T-helper 17 cell (primary cell): ENCODE measurements at places on chromosomes 1 and 21.

GRCh38 chr1:217322834-217323233 is 308.1 kb downstream of the GPATCH2 start:
- DNase-seq = no peak

DNA sequence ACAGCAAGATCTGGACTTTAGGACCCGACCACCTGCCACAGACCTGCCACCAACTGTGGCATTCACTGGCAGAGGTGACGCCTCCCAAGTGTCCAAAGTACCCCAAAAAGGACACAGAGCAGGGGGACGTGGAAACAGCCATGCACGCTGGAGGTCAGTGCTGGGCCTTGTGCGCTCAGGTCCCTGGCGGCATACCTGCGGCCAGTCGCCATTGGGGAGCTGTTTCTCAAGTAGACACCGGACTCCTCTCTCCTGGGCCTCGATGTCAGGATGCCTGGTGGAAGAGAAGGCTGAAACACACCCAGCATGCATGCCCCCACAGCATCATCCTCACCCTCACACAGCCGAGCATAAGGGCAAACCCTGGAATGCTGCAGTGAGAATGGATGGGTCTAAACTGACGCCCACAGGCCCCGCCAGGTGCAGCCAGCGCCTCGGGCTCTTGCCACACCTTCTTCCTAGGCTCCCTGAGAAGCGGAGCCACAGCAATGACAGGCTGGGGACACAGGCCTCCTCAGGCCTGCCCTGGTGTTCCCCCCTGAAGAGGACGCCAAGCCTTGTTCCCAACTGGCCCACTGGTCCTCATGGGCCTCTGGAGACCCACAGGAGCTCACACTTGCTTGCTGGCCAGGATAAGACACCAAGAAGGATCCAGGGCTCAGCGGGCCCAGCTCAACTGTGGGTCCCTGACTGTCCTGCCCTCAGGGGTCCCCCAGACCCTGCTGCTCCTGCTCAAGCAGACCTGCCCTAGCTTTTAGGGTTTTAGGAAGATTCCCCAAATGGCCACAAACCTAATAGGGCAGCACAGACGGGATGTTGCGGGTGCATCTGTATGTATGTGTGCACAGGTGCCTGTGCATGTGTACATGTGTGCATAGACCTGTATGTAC is 7.7 kb upstream of the SPATC1L start:
- DNase-seq = no peak

DNA sequence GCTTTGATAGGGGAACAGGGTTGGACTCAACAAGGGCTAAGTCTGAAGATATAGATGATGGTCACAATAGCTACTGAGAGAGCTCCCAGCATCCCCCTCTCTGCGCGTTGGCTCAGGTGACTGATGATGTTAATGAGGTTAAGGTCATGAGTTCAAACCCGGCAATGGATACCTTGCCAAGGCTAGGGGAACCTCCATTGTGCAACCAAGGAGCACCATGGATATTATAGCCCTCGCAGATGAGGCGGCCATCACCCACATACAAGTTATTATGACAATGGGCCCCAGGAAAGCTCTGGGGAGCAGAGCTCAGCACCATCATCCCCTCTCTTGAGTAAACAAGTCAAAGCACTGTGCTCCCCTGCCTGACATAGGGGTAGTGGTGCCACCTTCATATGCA is 8.2 kb downstream of the KCNA2 start:
- no peak for DNase-seq

DNA sequence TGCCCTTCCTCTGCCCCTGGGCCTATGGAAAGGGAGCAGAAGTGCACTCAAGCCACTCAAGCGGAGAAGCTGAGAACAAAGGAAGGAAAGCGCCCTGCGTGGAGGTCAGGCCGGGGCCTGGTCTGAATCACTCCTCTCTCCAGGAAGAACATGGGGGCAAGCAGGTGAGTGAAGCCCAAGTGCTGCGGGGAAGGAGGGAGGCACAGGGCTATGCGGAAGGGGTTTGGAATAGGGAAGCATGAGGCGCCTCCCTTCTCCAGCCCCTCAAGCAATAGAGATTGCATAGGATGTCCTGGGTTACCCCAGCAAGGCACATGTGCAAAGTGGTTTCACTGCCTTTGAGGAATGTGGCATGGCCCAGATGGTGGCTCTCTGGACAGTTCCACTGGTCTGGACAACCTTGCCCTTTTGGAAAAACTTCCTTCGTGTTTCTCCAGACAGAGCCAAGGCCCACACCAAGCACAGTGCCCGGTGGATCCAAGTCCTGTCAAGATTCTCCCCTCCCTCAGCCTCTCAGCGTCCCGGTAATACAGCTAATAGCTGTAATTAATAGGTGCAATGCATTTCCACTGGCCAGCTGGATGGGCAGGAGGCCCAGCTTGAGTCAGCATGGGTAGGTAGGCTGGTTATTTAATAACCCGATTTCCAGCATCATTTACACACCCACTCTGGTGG is 13.7 kb downstream of the BLACAT1 start:
- DNase-seq = no peak

GRCh38 chr1:115796897-115797296 is 28.4 kb upstream of the CASQ2 start:
- no peak for DNase-seq

- no peak for DNase-seq
Observed at GRCh38 chr1:192277635-192278034, 39.2 kb upstream of the RGS21 start.

- DNase-seq = no peak
Observed at GRCh38 chr1:201309416-201309815, 26.1 kb downstream of the PKP1 start.

GRCh38 chr1:94551449-94551848 is 9.9 kb upstream of the F3 start:
- no peak for DNase-seq

GRCh38 chr1:25993197-25993951 is 4.5 kb downstream of the PAFAH2 start:
- no peak for DNase-seq

DNA sequence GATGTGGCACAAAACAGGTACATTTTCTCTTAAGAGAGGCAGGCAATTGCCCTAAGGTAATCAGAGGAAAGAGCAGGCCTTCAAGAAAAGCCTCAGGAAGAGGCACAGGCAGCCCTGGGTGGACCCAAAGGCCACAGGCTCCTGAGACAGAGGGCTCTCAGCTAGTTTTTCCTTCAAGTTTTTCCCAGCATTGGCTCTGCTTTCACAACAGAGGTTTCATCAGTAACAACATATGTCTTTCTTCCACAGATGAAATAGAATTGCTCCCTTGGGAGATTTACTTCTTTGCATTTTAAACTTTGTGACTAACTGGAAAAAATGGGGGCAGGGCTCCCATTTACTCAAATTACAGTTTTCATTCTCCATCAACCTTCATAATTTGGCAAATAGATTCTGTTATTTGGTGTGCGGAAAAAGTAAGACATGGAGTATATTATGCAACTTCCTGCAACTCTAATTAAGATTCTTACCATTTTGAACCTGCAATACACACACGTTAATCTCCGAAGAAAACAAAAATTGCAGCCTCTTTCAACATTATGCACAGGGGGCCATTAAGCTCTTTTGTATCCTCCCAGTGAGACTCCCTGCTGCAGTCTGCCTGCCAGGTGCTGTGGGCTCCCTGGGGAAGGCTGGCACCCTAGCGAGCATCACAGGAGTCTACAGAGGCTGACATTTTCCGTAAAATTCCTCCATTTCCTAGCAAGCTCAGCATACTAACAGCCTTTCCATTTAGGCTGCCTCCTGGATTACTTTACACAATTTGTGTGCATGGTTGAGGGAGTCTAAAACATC is 282.3 kb downstream of the USH2A start:
- no peak for DNase-seq

GRCh38 chr1:40532844-40533424 is 1.5 kb downstream of the ZNF684 start:
- DNase-seq = no peak

DNA sequence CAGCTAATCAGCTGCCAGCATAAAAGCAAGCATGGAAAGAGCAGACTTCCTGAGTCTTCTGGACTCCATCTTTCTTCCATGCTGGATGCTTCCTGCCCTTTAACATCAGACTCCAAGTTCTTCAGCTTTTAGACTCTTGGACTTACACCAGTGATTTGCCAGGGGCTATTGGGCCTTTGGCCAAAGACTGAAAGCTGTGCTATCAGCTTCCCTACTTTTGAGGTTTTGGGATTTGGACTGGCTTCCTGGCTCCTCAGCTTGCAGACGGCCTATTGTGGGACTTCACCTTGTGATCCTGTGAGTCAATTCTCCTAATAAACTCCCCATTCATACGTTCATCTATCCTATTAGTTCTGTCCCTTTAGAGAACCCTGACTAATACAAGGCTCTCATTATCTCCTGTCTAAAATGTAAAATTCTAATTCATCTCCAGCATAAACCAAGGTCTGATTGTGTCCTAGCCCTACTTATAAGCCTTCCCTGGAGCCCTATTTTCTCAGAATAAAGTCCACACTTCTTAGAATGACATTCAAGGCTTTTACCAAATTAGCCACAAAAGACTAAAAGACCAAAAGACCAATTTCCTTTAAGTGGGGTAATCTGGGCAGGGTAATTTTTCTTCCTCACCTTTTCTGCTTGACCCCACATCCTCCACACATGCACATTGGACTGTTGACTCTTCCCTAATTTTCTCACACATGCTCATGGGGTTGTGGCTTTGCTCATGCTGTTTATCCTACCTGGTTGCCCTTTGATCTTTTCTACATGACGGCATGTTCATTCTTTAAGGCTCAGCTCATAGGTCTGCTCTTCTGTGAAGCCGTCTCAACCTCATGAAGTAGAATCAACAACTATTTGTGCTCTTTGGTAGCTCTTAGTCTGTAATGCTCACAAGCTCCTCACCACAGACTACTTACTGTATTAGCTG is 18.1 kb upstream of the ENAH start:
- no peak for DNase-seq

DNA sequence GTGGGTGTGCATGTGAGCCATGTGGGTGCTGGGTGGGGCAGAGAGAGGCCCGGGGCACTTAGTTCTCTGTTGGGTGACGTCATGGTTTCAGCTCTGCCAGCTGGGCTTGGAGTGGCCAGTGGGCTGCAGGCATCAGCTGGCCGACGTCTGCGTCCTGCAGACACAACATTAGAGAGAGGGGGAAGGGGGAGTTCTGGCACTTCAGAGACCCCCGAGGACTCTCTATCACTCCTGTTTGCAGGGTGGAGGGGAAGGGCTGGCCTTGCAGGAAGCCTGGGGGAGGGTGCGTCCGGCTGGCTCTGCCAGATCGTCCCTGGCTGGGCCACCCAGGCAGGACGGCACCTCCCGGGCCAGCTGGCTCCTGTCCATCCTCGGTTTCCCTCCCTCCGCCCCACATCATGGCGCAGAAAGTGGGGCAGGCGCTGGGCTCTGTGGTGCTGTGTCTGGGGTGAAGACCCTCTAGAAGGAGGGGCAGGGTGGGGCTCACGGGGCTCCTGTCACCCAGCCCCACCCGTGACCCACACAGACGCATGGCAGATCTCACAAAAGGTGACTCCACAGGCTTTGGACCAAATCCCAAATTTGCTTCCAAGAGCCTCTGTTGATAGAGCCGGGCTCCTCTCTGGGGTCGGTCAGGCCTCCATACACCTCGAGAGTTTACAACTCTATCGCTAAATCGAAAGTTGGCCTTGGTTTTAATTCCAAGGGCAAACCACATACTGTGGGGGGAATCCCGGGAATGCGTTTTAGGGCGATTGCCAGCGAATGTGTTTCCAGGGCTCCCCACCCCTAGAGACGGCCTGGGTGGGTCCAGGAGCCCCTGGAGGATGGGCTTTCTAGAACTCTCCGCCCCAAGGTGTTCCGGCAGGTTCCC is 73.4 kb upstream of the TTC34 start:
- DNase-seq = no peak

DNA sequence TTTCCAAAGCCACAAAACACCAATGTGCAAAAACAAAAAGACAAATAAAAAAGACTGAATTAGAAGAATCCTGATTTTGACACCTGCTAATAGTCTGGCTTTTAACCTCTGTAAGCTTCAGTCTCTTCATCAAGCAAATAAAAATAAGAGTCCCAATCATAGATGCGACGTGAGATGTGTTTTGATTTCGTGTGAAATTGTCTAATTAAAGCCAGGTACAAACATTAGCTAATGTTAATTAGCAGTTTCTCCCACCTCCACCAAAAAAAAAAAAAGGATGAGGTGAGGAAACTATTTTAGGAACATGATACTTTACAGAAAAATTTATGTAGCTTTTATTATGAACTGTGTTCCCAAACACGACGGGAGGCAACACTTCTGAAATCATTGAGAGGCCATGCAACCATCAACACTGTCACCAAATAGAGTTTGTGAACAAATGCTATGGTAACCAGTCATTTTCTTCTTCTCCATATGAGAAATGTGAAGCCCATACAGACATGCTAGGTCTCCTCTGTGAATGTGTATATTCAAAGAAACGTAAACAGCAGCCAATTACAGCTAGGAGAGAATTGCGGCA is 6.7 kb upstream of the EVI5 start:
- no peak for DNase-seq

DNA sequence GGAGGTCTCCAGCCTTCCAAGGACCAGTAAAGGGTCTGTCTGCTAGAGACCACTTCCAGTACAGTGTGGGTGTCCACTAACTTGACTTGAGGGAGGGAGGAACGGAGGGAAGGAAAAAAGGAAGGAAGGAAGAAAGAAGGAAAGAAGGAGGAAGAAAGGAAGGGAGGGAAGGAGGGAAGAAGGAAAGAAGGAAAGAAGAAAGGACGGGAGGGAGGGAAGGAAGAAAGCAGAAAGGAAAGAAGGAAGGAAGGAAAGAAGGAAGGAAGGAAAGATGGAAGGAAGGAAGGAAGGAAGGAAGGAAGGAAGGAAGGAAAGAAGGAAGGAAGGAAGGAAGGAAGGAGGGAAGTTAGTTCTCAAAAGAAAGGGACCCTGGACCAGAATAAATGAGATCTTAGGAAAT is 26.8 kb upstream of the HSD3B1 start:
- DNase-seq = no peak

DNA sequence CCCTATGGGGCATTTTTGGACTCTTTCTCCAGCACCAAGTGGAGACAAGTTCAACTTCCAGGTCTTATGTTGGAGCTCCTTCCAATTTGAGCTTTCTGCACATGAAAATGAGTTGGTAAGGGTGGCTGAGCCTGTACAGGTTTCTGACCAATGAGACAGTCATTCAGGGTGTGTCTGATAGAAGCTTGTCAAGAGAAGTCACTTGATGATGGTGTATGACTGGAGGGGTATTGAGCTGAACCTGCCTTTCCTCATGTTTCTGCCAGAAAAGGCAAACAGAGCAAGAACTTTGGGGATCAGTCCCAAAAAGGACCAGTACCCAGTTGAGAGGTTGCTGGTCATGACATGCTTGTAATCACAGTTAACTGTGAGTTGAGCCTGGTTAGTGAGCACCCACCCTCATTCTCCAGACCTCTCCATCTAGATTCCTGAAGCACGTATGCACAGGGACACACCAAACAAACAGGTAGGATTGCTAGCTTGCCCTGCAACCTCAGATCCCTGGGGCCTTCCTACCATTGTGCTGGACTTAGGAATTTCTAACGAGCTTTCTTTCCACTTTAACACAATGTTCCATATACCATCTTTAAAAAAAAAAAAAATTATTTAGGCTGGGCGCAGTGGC is 26.6 kb downstream of the FAM89A start:
- no peak for DNase-seq

DNA sequence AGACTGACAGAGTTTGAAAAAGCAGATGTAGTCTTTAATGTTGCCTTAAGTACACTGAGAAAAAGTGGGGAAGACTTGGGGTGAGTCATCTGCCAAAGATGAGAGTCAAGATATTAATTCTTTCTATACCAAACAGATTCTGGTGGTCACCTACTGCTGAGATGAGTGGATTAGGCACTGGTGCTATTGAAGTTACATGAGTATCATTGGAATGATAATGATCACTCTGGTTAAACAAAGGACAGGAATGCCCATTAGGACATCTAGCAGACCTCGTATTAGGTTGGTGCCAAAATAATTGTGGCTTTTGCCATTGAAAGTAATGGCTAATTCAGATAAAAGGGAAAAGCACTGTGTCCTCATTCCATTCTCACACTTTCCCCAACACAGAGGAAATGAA is 1588.9 kb downstream of the KCNT2 start:
- DNase-seq = no peak
